ENCODE measurements at places on chromosomes 3 and 15. TPM values are rescaled to one million over a fixed set of nuclear protein-coding genes. Genes with fewer than 3 reads are reported as not detected.

SPESP1 gene
- total RNA-seq, result 4.2 TPM

HCLS1 gene
- total RNA-seq, result 11.1 TPM

CXCR6 gene
- 0.59 TPM for total RNA-seq

AADACL2 gene
- not detected for total RNA-seq

AADAC gene
- 0.35 TPM for total RNA-seq

GXYLT2 gene
- 7.3 TPM for total RNA-seq

RBMS3 gene
- 20.7 TPM for total RNA-seq

WNT7A gene
- not detected for total RNA-seq

XCR1 gene
- not detected for total RNA-seq

- DNase-seq, result no peak
Measured at GRCh38 chr3:127747066-127747465, 74.3 kb downstream of the ABTB1 start.

DNA sequence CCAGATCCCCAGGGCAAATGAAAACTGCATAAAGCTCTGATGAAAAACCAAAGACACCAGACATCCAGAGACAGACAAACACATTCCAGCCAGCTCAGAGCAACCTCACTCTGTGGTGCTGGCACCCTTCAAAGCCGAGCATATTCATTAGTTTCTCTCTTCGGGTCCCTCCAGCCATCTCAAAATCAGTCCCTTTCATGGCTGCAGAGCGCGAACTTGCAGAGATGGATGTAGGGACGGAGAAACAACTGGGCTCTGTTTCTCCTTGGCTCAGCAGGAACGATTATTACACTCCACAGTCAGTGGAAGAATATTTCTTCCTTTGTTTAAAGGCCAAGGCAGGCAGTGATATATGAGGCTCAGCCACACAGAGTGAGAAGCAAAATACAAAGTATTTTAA is 50.4 kb upstream of the SYN2 start:
- no peak for DNase-seq

DNA sequence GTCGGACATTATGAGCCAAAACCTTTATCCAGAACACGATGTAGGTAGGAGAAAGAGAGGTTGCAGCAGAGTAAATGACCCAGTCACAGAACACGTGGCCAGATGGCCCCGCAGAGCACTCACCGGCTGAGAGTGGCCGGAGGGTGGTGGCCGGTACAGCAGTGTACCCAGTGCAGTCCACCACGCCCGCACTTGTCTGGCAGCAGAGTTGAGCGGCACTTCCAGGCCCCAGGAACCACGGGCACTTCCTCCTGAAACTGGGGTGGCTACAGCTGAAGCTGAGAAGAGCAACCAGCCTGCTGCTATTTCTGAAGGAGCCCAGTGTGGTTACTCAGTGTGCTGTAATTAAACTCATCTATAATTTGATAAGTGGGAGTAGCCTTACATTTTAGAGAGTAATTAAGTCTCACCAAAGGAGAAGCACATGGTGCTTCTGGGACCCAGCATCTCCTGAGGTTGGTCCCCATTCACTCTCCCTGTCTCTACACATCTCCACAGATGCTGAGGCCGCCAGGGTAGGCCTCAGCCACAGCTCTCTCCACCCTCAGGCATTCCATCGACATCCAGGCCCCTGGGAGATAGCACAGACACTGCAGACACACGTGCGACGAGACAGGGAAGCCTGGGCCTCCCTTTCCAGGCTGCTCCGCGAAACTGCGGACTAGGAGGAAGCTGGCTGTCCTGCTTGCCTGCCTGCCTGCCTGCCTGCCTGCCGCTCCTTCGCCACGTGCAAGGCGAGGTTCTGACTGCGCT is 49.8 kb downstream of the BDH1 start:
- DNase-seq, result no peak

- DNase-seq, result no peak
Measured at GRCh38 chr15:27482287-27482686, 511.3 kb downstream of the GABRG3 start.

- DNase-seq, result no peak
Measured at GRCh38 chr3:188798556-188799145, 373.1 kb upstream of the TPRG1 start.

DNA sequence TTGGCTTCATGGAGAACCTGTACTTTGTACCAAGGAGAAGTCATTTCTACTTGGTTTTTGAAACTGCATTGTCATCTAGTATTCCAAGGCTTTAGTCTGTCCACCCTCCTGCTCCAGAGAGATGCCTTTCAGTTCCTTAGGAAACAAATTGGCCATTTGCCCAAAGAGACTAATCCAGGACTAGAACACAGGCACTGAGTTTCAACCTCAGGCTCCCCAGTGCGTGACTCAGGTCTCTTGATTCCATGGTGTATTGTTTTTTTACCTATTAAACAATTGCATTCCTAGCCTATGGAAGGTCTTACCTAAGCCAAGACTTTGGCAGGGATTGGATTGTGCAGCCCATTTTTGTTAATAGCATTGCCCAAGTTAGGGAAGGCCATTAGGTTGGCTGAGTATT is 214.8 kb upstream of the CTDSPL start:
- DNase-seq, result no peak

DNA sequence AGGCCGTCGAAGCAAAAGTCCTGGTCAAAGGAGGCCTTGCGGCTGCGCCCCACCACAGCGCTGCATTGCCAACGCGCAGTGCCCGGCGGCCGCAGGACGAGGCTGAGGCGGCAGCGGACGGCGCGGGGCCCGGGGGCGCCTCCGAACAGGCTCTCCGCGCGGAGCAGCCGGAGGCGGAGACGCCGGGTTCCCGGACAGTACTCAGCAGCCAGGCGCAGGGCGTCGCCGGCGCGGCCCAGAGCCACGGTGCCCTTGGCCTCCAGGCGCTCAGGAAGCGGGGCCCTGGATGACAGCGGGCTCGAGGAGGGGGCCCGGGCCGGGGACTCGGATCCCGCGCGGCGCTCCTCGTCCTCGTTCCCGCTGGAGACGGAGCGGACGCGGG is 1.1 kb downstream of the C2CD4B start:
- peak; percentile 35 for DNase-seq

DNA sequence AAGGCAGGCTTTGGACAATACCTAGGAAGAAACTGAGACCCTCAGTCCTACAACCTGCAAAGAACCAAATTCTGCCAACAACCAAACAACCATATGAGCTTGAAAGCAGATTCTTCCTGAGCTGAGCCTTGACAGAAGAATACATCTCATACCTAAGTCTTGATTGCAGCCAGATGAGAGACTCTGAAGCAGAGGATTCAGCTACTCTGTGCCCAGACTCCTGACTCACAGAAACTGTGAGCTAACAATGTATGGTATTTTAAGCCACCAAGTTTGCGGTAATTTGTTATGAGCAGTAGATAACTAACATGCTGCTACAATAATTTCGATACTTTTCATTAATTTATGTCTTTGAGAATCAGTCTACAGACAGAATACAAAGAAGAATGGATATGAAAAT is 325.1 kb upstream of the CBLB start:
- DNase-seq, result no peak

DNA sequence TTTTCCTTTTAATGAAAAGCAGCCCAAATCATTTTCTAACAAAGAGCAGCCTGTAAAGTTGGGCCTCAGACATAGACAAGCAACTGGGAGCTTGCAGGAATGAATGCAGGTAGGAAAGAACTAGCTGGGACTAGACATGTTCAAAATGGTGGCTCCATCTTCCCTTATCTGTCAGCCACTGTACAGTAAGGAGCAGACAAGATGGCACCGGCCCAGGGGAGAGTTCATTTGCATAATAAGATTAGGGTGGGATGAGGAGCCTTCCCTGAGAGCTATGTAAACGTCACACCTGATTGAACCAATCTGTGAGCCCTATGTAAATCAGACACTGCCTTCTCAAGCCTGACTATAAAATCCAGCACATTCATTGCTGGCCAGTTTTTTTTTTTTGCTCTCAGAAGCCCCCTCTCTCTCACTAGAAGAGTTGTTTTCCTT is 59.7 kb upstream of the GK5 start:
- DNase-seq, result no peak

DNA sequence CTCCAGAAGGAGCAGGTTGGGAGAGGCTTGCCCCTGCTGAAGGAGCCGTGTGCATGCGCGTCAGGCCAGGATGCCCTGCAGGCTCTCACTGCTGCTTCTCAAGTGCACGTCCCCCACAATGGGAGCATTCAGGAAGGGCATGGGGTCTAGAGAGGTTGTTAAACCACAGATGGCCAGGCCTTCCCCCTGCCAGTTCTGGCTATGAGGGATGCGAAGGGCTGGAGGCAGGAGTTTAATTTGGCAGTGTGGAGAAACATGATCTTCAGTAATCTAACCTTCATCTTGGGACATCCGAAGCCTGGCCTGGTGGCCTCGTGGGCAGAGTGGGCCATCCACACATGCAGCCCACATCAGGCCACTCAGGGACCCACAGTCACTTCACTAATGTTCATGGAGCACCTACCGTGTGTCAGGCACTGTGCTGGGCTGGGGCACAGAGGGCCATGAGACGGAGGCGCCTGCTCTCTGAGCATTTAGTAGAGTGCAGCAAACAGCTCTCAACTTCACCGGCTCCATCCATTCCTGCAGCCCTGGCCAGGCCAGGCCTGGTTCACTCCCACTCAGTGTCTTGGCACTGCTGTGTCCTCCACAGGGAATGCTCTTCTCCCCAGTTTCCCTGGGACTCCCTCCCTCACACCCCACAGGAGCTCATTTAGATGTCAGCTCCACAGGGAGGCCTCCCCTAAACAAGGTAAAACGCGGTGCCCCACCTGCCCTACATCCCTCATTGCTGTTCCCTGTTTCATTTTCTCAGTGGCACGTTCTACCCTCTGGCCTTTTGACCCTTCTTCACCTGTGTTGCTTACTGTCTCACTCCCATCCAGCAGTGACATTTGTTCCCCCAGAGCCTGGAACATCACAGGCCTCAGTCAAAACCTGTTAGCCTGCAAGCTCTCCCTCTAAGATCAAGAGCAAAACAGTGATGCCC is 4.0 kb downstream of the CFAP100 start:
- DNase-seq, result no peak

DNA sequence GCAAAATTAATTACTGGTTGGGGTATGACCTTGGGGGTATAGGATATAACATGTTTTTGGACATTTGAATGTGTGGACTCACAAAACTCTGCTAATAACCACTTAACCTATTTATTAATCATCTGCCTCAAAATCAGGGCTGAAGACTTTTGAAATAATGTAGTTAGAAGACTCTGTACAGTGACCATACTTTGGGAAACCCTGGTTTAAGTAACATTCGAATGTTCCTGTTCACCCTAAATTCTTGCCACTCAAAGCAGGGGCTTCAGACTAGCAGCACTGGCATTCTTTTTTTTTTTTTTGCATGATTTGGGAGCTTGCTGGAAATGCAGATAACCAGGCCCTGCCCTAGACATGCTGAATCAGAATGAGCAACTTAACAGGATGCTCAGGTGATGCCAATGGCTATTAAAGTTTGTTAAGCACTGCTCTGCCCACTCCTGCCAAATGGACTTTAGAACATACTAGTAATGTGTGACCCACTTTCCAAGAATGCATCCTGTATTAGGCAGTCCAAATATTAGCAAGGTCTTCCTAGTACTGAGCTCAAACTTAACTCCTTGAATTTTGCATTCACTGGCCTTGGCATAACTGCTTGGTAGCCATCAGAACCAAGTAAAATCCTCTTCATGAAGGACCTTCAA is 12.7 kb upstream of the ST3GAL6 start:
- no peak for DNase-seq

DNA sequence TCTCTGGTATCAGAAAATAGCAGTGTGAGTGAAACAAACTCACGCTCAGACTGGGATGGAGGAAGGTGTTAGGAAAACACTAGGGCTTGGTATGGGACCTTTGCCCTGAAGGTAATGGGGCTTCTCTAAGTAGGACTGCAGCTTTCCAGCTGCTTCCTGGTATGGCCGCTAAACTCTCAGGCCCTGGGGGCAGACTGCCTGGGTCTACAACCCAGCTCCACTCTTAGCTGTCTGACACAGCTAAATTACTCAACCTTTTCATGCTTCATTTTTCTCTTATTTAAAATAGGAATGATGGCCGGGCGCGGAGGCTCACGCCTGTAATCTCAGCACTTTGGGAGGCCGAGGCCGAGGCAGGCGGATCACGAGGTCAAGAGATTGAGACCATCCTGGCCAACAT is 5.2 kb upstream of the YEATS2 start:
- DNase-seq, result no peak

DNA sequence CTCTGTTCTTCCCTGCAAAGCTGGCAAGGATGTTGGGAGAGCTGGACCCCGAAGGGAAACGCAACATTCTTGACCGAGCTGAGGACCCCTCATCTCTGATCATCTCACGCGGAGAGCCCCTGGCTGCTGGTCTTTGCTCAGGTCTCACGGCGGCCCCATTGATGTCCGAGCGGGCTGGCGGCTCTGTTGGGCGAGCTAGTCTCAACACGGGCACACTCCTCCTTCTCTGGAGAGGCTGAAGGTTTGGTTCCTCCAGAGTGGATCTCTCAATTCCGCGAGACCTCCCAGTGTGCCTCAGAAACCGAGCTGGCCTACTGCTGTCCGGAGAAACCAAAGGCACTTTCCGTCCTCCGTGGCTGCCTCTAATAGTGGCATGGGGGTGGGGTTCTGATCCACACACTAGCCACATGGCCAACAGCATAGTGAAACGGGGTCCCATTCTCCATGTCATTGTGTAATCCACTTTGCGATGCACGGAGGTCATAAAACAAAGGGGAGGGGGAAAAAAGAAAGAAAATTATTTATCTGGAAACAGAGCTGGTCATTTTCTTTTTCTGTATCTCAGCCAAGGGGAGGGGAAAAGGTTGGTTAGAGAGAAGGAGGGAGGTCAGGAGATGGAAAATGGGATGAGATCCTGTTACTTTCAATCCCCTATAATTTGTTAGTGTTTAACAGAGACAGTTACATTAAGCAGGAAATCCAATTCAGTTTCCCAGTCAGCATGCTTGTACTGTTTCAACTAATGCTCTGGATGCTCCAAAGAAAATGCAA is 1.3 kb downstream of the CCDC80 start:
- DNase-seq, result peak; percentile 37

DNA sequence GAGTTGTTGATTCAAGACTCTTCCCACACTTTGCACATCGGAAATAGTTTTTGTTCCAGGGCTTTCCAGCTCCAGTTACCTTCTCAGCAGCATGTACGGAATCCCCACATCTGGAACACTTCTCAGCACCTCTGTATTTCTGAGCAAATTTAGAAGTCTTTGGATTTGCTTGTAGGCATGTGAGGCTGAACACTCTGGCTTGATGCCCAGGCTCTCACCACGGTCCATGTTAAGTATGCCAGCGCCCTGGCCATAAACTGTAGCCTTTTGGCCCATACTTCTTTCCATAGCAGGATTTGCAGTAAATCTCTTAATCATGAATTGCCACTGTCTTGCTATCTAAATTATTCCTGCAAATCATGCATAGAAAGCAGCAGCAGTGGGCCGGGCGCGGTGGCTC is 24.4 kb downstream of the ATP2C1 start:
- DNase-seq, result peak; percentile 38

All from left ventricle myocardium superior (tissue), 1 donor.